ENCODE measurements at places on chromosomes 2 and 18. TPM values are rescaled to one million over a fixed set of nuclear protein-coding genes. Genes with fewer than 3 reads are reported as not detected.

UGT1A5 gene
- total RNA-seq, result not detected

PLEKHH2 gene
- 1.5 TPM for total RNA-seq

LCT gene
- total RNA-seq, result 0.16 TPM

CNRIP1 gene
- total RNA-seq, result not detected

DNA sequence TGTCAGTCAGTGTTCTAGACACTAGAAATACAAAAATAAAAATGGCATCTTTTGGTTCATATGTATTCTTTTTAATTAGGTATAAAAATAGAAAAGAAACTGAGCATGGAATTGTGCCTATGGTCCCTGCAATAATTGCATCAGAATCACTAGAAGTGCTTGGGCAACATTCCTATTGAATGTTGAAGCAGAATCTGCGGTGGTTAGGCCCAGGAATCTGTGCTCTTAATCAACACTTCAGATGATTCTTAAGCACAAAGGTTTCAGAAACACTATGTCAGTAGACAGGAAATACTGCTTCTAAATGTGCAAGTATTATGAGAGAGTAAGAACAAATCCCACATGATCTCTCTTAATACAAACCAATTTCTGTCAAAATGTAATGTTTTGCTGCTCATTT, 20.3 kb upstream of the RBBP8 start:
- H3K27ac ChIP-seq, result no peak overlapping the region
- no peak for DNase-seq
- H3K4me1 ChIP-seq, result no peaks in the 10 kb centered on the region
- no peak overlapping the region for H3K4me3 ChIP-seq
- H3K27me3 ChIP-seq, result peaks cover 2% of the 10 kb centered on the region

DNA sequence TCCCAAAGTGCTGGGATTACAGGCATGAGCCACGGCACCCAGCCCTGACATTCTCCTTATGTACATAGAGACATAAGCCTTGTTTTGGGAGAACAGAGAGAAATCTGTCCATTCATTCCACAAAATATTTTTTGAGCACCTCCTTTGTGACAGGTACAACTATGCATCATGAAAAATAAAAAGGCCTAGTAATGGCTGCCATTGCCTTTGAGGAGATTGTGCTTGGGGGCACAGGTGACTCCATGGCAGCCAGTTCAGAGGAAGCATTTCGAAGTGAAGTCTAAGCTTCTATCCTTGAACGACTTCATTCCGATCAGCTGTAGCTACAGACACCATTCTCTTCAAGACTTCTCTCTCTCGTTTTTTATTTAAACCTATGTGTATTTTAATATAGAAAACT, 10.5 kb upstream of the MYCN start:
- H3K27ac ChIP-seq, result no peak overlapping the region
- no peaks in the 10 kb centered on the region for H3K4me1 ChIP-seq
- no peaks in the 10 kb centered on the region for H3K36me3 ChIP-seq
- DNase-seq, result no peak
- no peak overlapping the region for H3K4me3 ChIP-seq

- H3K4me1 ChIP-seq, result peaks cover 6% of the 10 kb centered on the region
- peaks cover 1% of the 10 kb centered on the region for H3K27me3 ChIP-seq
- H3K36me3 ChIP-seq, result no peaks in the 10 kb centered on the region
- no peak overlapping the region for H3K27ac ChIP-seq
- H3K4me3 ChIP-seq, result no peak overlapping the region
Measured at GRCh38 chr2:31384771-31385276, 29.7 kb downstream of the XDH start.

DNA sequence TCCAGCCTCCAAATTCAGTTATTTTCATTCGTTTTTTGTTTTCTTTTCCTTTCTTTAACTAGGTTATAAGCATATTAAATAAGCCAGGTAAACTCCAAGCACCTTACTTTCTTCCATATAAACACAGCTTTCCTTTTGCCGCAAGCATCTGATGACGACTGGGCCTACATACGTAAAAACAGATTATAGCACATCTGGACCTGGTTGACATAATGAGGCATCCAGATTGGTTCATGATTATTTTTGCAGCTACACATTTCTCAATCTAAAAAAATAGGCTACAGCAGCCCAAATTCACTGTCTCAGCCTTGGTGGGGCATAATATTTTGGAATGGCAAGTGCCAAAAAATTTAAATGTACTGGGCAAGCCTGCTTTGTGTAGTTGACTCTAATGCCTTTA, 7.7 kb downstream of the CYP1B1 start:
- H3K4me3 ChIP-seq, result no peak overlapping the region
- peaks cover 16% of the 10 kb centered on the region for H3K27me3 ChIP-seq
- H3K36me3 ChIP-seq, result peaks cover 2% of the 10 kb centered on the region
- no peak overlapping the region for H3K27ac ChIP-seq
- no peak for DNase-seq

GRCh38 chr2:10413991-10414451, 34.1 kb downstream of the ODC1 start:
- peaks cover 12% of the 10 kb centered on the region for H3K36me3 ChIP-seq
- H3K4me3 ChIP-seq, result no peak overlapping the region
- no peaks in the 10 kb centered on the region for H3K27me3 ChIP-seq
- no peak overlapping the region for H3K27ac ChIP-seq

Data from activated CD4-positive, alpha-beta T cell treated with anti-CD3 and anti-CD28 coated beads for 36 hours (primary cell).